ENCODE measurements at places on chromosomes 6 and 20.
A peak's percentile ranks its signal among the peaks of the same experiment; 100 is the strongest.

GRCh38 chr6:17013701-17014100 is 88.1 kb upstream of the STMND1 start:
- DNase-seq, result no peak

GRCh38 chr6:45300736-45301135 is 27.4 kb upstream of the RUNX2 start:
- DNase-seq, result no peak

- DNase-seq, result no peak
Measured at GRCh38 chr6:3650959-3651697, 100.4 kb downstream of the PXDC1 start.

DNA sequence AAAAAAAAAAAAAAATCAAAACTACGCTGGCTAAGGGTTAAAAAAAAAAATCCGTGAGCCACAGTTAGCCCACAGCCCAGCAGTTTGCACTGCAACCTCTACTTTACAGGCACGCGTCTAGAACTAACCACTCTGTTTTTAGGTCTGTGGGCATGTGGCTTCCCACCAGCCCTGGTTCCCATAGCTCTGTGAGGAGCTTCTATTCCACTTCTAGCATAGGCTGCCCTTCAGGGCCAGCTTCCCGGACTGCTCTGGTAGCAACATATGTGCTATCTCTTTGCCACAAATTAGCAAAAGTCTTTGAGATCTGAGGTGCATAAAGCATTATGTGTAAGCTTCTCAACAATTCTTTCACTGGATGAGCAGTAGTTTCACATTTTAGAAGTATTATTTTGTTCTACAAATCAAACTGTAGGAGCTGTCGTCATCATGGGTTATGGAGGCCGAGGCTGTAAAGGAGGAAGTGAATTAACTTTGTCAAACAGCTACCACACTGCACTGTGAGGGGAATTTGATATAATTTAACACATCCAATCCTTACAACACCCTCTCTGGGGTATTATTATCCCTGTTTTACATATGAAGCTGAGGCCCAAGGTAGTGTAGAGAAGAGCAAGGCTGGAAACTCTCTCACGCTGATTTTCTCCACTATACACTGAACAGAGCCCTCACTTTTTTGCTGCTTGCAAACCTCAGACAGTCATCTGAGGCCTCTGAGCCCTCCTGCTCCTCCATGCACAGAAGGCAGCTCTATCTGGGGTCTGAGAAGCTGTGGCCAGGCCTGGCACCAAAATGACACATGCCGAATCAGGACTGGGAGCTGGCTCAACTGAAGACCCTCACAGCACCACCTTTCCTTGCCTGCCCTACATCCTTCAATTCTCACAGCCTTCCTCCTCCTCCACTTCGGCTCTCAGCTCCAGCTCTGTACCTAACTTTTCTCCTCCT is 35.4 kb downstream of the MAN1A1 start:
- DNase-seq, result peak; percentile 75

DNA sequence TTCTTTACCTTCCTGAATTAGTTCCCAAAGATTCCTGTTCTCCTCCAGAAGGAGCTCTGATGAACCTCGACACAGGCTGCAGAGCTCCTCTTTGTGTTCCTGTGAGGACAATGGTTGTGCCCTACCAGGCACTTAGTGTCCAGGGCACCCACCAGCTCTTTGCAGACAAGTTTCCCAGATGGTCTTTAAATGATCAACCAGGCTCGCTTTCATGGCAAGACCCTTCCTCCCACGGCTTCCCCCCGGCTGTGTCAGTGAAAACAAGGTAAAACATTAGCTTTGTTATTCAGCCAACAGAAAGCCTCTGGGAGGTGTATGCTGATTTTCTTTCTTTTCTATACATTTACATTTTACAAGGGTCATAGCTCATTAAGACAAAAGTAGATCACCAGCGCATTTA is 32.3 kb upstream of the CNKSR3 start:
- no peak for DNase-seq

DNA sequence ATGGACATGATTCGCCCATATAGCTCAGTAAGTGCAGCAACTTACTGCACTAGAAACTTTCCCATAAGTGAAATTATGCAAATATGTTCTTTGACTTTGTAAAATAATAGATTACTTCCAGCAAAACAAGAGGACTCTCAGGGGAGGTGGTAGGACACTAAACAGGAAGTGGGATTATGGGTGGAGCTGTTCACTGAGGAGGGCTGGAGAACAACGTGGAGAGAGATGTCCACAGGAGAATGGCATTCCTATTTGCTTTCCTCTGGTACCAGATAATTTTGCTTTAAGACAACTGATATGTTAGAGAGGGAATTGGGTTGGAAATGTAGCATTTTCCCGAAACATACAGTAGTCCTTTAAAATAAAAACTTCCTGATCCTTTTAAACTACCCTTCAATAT is 3.7 kb downstream of the TPD52L1 start:
- DNase-seq, result no peak

DNA sequence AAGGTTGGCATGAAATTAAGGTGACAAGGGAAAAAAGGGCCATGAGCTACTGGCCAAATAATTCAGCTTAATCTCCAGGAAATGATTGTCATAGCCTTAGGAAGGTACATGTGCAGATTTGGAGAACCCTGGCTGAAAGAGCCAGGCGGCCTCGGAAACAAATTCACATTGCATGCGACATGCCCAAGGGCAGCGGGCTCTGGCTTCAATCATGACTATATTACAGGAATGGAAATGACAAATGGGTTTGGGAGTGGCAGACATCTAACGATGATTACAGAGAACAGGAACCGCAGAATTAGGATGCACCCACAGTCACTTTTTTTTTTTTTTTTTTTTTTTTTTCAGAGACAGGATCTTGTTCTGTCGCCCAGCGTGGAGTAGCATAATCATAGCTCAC is 112.4 kb upstream of the SALL4 start:
- DNase-seq, result no peak

DNA sequence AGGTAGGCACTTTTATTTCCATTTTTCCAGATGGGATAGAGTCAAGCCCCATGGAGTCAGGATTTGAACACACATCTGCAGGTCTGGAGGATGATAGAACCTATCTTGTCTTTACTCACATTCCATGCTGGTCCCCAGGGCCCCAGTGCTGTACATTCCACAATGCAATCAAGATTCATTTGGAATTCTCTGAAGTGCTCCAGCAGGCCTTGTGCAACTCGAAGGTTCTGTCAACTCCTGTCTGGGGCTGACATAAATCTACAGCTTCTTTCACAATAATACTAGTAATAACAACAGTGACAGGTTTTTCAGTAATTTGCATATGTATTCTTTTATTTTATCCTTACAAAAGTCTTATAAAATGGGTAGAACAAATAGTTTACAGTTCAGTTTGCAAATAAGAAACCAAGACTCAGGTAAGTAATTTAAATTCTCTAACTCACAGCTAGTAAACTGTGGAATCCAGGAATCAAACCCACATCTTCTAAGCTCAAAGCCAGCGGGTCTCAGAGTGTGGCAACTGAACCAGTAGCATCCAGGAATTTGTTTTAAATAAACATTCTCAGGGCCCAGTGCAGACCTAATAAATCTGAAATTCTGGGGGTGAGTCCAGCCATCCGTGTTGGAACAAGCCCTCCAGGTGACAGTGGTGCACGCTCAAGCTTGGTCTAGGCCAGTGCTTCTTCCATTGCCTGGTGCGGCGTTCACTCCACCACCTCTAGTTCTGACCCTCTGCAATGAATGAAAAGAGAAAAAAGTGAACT is 137.0 kb upstream of the TNFAIP3 start:
- DNase-seq, result no peak
